Renal pelvis (tissue), 12 donors: ENCODE measurements at places on chromosomes 7 and 10. TPM values are rescaled to one million over a fixed set of nuclear protein-coding genes. Genes with fewer than 3 reads are reported as not detected.

The CYP2C8 gene
- 2.3 TPM for polyA plus RNA-seq

The CH25H gene
- polyA plus RNA-seq = 0.21 TPM

The SPDYE16 gene
- polyA plus RNA-seq = 4.0 TPM

The SPDYE11 gene
- 1.3 TPM for polyA plus RNA-seq

The SLC25A40 gene
- polyA plus RNA-seq = 29.6 TPM

The GPNMB gene
- polyA plus RNA-seq = 20.8 TPM

The CYP2C19 gene
- polyA plus RNA-seq = 0.30 TPM

The SMURF1 gene
- 19.6 TPM for polyA plus RNA-seq

The LRRN3 gene
- 3.3 TPM for polyA plus RNA-seq

DNA sequence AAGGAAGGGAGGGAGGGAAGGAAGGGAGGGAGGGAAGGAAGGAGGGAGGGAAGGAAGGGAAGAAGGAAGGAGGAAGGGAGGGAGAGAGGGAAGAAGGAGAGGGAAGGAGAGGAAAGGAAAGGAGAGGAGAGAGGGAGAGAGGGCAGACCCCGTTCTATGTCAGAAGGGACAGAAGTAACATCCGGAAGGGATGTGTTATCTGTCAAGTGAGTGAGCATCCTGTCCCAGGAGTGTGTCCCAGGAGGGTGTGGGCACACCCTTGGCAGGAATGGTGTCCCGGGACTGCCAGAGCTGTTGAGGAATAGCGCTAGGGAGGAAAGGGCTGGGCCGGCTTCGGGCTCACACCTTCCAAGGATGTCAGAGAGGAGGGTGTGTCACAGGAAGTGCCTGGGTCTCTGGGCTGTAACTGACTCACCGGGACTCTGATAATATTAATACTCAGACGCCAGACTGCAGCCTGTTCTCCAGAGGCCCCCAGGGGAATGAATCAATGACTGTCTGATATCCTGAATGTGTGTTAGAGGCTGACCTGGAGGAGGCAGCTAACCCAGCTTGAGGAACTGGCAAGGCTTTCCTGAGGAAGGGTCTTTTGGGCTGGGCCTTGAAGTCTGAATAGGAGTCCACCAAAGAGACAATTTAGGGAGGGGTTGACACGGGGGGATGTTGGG, 125.6 kb upstream of the TNRC18 start:
- no peak for DNase-seq

GRCh38 chr10:43226441-43226840, 40.4 kb downstream of the RASGEF1A start:
- no peak for DNase-seq

DNA sequence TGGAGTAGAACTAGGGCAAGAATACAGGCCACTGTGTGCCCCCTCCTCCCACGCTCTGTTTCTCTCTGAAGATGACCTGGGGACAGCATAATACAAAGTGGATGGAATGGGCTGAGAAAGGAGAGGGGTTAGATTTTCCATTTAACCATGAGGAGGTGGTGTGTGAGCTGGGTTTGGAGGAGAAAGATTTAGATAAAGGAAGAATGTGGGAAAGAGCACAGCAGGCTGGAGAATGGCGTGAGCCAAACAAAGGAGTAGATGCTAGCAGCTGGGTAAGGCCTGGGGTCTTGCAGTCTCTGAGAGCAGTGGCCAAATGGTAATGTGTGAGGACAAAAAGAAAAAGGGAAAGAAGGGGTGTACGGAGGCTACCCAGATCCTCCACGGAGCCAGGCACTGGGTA, 8.6 kb downstream of the PNLIPRP2 start:
- DNase-seq = no peak

- peak; percentile 39 for DNase-seq
Observed at GRCh38 chr10:52778511-52779392, 6.2 kb upstream of the MBL2 start.

DNA sequence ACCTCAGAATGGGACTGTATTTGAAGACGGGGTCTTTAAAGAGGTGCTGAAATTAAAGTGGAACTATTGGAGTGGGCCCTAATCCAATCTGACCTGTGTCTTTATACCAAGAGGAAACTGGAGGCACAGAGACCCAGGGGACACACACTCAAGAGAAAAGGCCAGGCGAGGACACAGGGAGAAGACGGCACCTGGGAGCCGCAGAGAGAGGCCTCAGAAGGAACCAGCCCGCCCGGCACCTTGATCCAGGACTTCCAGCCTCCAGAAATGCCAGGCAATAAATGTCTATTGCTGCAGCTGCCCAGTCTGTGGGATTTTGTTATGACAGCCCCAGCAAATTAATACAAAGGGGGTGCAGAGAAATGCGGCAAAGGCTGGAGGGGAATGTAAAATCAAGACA, 10.5 kb downstream of the CARD11 start:
- DNase-seq = no peak

DNA sequence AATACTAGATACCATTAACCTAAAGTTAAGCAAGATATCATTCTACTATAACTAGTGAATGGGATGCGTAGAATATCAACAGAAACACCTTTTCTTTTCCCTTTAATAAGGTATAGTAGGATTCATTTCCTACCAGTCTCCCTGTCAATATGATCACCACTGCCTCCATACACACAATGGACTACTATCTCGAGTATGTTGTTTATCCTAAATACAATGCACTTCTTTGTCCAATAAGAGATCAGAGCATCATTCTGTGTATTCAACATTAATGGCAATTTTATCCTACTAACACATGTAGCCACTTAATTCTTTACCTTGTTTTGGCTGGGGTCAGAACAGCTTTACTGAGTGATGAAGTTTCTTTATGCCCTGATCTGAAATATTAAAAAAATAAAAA, 276.3 kb downstream of the TFEC start:
- no peak for DNase-seq

DNA sequence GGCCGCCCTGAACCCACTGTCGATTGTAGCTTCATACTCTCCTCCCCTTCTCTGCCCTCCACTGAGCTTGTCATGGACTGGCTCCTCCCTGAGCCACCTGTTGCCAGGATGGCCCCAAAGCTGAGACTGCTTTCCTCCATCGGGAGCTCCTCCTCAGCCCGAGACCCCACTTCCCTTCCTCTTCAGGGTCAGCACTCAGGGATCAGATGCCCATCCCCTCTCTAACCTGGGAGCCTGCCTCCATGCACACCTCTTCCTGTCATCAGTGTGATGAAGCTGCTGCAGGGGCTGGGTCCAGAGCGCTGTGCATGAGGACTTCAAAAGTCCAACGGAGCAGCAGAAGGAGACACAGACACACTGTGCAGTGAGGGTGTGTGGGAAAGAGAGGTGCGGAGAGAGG, 201.1 kb downstream of the WDR37 start:
- DNase-seq = no peak

- no peak for DNase-seq
Observed at GRCh38 chr10:74227697-74228424, 76.8 kb downstream of the ADK start.

GRCh38 chr7:111103678-111104274, 12.8 kb downstream of the LRRN3 start:
- DNase-seq = no peak

GRCh38 chr7:133781486-133782090, 345.6 kb upstream of the LRGUK start:
- peak; percentile 52 for DNase-seq

DNA sequence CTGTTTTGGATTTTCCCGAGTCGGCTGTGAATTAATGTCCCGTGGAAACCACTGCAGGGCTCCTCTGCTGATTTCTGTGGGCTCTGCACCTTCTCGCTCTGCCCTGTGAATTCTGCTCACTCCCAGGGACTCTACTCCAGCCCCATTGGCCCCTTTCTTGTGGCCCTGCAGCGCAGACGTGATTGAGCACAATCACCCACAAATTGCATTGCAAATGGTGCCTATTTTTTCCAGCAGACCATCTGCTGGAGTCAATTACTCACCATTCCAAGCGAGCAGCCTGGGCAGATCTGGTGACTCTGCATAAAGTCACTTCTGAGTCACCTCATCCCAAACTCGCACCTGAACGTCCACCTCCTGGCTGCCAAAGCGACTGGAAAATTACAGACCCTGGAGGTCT, 235.8 kb downstream of the PAXIP1 start:
- no peak for DNase-seq

DNA sequence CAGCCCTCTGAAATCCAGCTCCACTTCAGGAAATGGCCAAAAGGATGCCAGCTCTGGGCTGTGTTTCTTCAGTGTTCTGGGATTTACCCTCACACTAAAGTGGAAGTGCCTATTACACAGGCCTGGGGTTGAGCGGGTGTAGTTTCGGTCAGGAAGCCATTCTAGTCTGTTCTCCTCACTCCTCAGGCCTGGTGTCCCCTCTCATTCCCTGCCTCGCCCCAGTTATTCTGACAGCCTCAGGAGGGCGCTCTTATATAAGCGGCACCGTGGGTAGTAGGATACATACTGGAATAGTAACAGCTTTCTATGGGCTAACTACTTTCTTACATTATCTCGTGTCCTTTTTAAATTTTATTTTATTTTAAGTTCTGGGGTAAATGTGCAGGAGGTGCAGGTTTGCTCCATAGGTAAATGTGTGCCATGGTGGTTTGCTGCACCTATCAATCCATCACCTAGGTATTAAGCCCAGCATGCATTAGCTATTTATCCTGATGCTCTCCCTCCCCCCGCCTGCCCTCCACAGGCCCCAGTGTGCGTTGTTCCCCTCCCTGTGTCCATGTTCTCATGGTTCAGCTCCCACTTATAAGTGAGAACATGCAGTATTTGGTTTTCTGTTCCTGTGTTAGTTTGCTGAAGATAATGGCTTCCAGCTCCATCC, 12.2 kb upstream of the LGI1 start:
- DNase-seq = no peak

DNA sequence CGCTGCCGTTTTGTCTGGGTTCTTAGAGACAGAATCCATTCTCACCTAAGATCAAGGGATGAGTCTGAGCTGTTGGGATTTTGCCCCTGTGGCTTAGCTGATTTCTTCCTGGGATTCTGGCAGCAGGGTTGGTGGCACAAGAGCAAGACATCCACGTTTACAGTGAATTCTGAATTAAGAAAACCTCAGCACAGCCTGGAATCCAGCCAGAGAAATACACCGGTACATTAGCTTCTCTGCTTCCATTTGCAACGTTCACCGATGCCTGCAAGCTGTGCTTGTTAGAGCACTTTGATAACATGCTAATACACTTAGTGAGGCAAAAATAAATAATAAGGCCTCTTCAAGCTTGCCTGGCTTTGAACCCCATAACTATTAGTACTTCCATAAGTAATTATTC, 569.8 kb downstream of the CALN1 start:
- DNase-seq = no peak

GRCh38 chr10:22321156-22321923, 441 bp downstream of the BMI1 start:
- DNase-seq = no peak
